ENCODE measurements at places on chromosomes 3 and 15.

DNA sequence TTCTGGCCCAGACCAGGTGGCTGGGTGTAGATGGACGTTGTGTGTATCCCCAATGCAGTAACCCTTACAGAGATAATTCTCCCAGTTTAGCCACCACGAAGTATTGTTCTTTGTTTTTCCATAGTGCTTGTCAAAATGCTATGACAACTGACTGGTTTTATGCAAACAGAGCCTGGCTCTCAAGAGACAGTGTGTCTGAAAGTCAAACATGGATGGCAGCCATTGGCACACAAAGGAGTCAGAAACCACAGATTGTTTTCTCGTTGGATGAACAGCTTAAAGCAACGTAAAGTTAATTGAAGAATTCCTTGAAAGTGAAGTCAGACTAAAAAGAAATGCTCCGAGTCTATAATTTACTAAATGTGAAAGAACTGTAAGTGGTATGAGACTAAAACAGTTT is 91.2 kb downstream of the FILIP1L start:
- DNase-seq: no peak

DNA sequence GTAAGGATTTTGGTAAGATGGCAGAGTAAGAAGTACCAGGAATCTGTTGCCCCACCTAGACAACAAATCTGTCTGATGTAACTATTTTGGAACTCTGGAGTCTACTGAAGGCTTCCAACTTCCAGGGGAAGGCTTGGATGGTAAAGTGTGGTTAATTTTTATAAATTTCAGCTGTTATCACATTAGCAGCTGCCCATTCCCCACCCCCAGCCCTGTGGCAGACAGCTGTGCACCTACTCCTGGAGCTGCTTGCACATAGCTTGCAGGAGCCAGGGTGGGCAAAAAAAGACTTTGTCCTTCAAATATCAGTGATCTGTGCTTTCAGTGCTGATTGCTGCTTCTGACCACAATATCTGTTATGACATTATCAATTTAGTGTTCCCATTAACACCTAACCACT is 47.4 kb downstream of the FRMD5 start:
- DNase-seq: no peak

DNA sequence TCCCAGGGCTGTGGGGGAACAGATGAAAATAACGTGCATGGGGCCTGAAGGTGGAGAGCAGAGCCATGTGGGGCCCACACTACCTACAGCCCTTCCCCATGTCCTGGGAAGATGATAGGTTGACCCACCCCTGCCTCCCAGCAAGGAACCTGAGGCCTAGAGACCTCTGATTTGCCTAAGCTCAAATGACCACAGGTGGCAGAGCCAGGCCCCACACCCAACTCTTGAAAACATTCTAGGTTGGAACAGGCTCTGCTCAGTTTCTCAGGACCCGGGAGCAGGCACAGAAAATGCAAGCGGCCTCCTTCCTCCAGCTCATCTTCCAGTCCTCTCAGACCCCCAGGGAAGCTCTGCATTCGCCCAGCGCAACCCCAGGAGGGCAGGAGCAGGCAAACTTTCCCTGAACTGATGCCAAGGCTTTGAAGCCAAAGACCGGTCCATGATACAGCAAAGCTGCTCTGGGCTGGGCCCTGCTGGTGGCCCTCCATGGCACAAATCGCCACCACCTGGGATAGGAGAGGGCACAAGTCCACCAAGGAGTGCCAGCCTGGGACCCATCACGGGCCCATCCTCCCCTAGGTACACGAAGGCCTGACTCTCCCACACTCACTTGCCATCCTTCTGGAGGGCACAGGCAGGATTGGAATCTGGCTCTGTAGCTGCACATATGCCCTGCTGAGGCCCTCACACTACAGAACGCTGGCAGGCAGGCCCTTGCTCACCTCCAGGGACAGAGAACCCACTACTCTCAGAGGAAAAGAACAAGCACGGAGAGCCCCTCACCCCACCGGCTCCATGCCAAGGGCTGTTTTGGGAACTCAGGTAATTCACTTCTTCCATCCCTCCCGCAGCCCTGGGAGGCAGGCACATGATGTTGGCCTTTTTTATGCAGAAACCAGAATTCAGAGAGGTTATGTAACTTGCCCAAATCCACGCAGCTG is 51.0 kb upstream of the FURIN start:
- DNase-seq: no peak

- DNase-seq: peak; percentile 4
These were observed 20.5 kb upstream of the ATP10A start for GRCh38 chr15:25883463-25884259.

DNA sequence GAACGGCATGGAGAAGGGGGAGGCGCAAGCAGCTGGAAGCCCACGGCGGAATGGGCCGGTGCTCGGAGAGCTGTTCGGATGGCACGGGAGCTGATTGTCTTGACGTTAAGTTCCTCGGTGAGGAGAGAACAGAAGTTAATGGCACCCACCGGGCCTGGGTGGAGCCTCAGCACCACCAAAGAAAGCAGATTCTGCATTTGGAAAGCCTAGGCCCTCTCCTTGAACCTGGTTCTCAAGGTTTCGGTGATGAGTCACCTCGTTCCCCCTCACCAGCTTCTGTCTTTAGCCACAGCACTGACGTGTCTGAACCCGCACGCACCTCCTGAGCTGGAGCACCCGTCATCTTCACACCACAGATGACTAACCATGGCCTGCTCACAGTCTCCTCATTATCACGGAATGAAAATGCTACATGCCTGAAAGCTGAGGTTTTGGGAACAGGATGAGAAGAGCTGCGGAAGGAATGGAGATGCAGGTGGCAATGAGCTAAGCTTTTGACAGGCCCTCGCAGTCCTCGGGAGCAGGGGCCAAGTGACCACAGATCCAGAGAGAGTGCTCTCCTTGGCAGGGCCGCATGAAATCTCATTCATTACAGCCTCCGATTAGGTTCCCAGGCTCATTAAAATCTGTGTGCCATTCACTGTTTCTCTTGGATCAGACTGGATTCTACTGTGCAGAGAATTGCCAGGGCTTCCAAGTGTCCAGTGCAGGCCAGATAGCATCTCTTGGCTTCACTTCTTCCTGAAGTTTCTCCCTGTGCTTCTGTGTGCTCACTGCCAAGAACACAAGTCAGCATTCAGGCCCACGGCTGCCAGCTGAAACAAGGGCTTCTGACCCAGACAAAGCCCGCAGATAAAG is 96.3 kb upstream of the DLG1 start:
- DNase-seq: peak; percentile 92

- no peak for DNase-seq
These were observed 51.8 kb upstream of the GALNT15 start for GRCh38 chr3:16122661-16123060.

- peak; percentile 98 for DNase-seq
These were observed 2.7 kb upstream of the KNSTRN start for GRCh38 chr15:40379853-40380252.

DNA sequence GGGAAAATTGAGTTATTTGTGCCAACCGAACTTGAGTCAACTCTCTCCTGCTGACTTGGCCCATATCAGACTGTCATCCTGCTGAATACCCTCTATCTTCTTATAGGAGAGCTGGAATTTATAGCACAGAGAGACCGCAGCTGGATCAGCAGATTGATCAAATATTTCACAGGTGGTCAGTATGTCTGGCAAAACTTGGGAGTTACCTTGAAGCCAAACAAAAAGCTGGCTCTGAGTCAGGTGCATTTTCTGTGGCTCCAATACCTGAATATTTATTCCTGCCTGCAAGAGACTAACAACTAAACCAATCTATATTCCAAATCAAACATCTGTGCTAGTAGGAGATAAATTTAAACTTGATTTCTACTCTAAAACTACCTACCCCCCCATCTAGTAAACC is 752.1 kb upstream of the ALCAM start:
- DNase-seq: no peak

DNA sequence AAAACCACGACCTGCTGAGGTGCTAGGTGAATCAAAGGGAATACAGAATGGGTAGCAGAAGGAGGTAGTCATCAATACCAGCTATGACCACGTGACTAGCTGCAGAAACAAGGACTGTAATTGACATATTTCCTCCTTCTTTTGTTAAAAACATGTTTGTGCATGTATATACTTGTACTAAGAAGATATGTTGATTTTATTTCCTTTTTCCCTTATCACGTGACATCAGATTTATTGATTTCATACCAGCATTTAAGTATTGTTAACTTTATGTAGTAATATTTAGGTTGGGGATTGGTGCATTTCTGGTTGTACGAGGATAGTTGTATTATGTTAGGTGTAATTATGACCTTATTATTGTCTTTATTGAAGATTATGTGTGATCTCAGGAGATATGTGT is 36.2 kb downstream of the PEX5L start:
- no peak for DNase-seq

GRCh38 chr3:11718637-11719405 is 75.1 kb upstream of the VGLL4 start:
- DNase-seq: peak; percentile 69

DNA sequence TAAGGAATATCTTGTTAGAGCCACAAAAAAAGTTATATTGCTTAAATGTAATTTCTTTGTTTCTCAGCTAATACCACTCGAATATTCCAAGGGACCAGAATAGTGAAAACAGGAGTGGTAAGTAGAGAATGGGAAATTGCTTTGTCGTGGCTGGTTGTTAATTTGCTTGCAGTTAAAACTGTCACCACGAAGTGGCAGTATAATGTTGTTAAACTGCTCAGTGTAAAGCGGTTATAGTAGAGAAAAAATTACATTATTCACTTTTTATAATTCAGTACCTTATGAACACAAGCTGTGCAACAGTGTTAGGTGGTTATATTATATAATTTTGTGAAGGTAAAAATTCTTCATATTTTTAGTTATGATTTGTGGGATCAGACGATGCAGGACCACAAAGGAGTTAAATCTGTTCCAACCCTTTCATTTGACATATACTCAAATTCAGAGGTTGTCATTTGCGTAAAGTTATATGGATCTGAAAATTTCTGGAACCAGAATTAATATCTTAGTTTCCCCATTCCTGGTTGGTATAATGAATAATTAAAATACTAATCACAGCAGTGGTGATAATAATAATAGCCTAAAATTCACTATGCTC is 171.8 kb downstream of the FEZF2 start:
- peak; percentile 39 for DNase-seq

GRCh38 chr3:143078883-143079282 is 40.7 kb upstream of the CHST2 start:
- peak; percentile 30 for DNase-seq

GRCh38 chr3:4751502-4752101 is 227.6 kb upstream of the BHLHE40 start:
- DNase-seq: peak; percentile 92

- DNase-seq: peak; percentile 1
These were observed 333.0 kb upstream of the SATB1 start for GRCh38 chr3:18758047-18758704.

DNA sequence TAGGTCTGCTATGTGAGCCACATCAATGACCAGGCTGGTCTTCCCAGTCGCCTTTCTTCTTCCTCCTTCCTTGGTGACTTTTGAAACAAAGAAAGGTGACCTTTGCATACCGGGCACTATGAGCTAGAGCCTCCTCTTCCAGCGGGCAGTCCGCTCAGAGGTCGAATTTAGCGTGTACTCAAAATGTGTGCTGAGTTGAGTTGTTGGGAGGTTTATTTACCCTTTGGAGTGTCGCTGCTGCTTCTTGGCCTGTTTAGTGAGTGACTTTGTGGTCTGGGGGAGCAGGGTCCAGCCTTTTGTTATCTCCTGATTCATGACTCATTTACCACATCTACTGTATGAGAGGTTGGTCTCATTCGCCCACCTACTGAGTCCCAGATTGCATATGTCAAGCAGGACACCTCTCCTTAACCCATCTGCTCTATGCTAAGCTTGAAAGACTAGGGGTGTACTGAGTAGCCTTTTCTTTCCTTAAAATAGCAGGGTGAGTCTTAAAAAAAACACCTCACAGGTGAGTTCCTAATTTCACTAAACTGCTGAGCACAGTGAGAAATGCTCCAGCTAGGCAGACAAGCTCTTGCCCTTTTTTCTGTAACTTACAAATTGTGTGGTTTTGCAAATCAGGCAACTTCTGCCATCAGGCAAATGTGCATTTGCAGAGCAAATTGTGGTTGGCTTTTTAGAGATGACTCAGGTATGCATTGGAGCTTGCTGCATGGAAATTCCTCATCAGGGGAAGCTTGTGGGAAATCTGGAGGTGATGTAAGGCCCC is 3.2 kb upstream of the SIAH2 start:
- no peak for DNase-seq

DNA sequence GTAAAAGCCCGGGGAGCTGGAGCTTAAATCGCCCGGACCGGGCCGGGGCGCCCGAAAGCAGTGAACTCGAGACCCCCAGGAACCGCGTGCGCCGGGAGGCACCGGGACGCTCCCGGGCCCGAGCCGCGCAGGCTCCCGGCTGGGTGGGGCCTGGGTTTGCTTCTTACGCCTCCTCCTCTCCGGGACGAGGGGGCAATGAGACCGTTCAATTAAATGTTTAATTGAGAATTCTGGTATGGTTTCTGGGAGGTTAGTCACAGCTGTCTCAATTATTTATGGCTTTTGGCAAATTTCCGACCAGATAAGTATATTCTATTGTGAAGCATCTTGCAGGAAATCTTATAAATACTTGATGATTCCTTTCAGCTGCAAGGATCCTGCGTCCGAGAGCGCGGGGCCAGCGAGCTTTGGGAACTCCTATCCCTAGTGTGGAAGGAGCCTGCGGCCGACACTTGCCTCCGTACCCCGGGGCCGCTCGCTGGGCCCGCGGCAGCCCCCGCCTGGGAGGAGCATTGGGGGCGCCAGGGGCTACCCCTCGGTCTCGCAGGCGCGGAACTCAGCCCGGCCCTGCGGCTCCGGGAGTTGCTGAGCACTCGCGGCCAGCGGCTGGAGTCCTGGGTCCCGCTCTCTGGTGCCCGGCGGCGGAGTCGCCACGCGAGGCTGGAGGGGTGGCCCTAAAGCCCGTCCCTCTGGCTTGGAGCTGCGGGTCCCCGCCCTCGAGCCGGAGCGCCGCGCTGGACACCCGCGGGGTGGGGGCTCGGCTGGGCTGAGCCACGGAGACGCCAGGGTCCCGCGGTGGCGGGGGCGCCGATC is 10.3 kb downstream of the ISL2 start:
- DNase-seq: peak; percentile 36

GRCh38 chr15:57914350-57915055 is 151.0 kb downstream of the ALDH1A2 start:
- DNase-seq: peak; percentile 40

All from fibroblast of villous mesenchyme (primary cell).